ENCODE measurements at places on chromosomes 16 and 17.

DNA sequence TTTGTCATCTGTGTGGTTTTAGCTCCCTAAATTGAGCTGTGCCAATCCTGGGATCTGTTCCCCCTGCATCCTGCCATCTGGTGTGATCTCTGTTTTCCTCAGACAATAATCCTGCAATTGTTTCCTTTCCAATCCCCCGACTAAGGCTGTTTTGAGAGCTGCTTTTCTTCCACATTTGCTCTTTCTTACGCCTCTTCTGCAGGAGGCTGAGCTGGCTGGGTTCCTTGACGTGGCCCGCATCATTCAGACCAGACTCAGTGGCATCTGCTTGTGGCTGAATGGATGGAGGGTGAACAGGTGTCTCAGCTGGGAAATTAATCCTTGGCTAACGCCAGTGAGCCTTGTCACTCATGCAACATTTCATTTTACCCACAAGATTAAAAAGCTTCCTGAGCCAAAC lies 9.8 kb upstream of the MED9 start:
- DNase-seq = no peak

DNA sequence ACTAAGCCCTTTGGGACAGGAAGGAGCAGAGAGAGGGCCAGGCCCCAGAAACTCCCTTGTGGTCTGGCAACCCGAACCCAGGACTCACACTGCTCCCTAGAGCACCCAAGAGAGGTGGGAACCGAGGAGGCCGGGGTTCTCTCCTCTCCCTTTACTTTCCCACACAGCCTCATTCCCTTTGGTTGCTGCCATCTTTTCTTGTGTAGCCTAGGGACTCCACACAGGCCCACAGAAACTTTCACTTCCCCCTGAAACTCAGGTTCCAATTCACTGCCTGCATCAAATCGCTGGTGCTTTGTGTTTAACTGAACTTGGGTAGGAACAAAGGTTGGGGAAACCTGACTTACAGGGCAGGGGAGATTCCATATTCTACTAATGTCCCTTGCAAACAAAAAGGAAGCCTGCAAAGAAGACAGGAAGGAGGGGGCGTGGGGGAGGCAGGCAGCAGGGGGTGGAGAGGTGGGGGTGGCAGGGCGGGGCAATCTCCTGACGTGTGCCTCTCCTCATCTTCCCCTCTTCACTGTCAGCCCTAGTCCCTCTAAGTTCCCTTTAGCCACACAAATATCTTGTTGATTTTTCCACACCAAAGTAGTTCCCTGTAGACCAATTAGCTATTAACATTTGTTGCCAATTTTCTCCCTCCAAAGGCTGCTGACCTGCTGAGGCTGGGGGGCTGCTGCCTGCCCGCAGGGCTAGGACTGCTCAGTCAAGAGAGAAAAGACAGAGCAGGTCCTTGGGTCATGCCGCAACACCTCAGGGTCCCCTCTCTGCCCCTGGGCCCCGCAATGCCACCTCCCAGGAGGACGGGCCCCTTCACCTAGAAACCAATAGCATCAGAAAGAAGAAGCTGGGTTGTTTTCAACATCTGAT lies 8.0 kb downstream of the ST3GAL2 start:
- no peak for DNase-seq

- no peak for DNase-seq
Observed at GRCh38 chr16:68077866-68078700, 7.1 kb upstream of the NFATC3 start.

- no peak for DNase-seq
Observed at GRCh38 chr17:4506892-4507291, 8.2 kb downstream of the SPNS2 start.

DNA sequence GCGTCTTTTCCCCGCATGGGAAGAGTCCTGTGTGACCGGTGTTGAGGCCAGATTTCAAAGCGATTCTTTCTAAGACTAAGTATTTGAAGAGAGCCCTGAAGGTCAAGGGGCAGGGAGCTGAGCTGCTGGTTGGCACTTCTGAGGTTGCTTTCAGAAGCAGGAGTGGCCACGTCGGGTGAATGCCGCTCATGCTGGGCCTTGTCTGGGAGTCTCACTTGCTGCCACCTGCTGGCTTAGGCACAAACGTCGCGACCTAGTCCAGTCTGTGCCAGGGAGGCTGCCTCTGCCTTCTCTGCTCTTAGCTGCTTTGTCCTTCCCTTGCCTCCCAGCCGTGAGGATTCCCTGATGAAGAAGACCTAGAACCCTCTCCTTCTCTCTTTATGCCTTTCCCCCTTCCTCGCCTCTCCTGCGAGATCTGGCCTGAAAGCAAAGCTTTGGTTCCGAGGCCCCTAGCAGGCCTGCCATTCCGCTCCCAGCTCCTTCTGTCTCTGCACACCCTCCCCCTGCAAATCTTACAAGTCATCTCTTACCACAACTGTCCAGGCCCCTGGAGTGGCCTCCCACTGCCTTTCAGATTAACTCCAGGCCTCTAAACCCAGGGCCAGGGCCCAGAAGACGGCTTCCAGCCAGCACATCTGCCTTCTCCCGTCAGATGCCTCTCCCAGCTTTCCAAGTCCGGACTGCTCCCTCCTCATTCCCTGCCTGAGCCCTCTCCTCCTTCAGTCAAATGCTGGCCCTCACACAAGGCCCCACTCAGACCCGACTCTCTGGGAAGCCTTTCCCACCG lies 11.4 kb downstream of the CTNS start:
- DNase-seq = no peak

DNA sequence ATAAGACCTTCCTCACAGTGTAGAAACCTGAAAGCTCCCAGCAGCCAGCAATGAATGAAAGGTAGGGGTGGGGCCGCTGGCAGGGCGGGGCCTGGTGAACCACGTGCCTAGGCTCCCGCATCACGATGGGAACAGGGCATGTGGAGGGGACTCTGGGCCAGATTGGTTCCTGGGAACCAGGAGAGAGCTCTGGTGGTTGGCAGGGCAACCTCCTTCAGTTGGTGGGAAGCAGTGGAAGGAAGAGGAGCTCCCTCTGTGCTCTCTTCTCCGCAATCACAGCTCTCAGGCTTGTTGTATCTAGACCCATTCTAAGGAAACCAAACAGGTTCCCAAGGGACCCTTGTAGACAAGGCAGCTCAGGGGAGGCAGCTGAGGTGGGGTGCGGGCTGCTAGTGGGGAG lies 10.5 kb downstream of the GGA2 start:
- no peak for DNase-seq

All from LNCaP clone FGC (cell line).